ENCODE measurements at places on chromosomes 2 and 18.

DNA sequence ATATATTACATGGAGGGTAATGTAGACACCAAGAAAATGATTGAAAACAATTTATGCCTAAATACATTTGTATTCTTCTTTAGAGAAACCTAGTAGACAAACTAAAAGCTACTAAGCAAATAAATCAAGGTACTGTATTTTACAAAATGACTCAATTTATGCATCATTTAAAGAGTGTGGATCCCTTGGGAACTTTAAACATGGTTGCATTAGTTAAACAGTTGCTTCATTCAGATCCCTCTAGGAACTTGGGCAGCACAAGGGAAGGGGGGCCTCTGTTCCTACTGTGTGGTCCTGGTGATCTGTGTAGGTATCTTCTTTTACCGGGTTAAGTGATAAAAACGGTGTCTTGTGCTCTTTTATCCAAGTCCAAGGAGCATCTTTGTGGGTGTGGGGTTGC, 31.5 kb upstream of the ATP8B1 start:
- no peak for DNase-seq

GRCh38 chr2:237671466-237672138, 44.2 kb downstream of the LRRFIP1 start:
- no peak for DNase-seq

GRCh38 chr2:113770929-113771328, 14.5 kb upstream of the SLC35F5 start:
- no peak for DNase-seq

DNA sequence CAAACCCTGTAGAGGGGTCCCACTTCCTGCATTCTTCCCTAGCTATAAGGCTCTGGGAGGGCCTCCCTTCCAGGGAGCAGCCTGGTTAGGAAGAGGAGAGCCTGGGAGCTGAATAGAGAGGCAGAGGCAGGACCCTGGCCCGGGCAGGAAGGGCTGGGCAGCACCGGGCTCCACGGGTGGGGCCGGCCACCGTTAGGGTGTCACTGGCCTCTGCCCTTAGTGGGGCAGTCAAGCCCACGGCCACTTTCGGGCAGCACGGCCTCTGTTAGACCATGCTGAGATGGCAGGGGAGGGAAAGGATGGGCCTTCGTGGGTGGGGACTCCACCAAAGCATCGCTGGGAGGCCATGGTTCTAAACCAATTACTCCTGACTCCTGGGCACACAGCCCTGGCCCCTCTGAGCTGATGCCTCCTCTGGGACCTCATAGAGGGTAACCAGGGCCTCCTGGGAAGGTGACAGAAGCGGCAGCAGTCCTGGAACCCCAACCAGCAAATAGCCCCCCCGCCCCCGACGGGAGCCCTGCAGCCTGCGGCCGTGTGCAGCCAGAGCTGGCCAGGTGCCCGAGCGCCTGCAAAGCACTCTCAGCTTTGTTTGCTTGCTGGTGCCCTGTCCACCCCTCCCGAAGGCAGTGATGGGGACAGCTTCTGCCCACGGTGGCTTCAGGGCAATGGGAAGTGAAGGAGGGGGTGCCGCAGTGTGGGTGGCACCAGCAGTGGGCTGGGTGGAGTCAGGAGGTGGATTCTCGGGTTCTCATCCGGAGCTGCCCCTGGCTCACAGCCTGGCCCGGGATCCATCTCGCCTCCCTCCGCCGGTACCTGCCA, 16.3 kb upstream of the HPCAL1 start:
- DNase-seq: no peak

DNA sequence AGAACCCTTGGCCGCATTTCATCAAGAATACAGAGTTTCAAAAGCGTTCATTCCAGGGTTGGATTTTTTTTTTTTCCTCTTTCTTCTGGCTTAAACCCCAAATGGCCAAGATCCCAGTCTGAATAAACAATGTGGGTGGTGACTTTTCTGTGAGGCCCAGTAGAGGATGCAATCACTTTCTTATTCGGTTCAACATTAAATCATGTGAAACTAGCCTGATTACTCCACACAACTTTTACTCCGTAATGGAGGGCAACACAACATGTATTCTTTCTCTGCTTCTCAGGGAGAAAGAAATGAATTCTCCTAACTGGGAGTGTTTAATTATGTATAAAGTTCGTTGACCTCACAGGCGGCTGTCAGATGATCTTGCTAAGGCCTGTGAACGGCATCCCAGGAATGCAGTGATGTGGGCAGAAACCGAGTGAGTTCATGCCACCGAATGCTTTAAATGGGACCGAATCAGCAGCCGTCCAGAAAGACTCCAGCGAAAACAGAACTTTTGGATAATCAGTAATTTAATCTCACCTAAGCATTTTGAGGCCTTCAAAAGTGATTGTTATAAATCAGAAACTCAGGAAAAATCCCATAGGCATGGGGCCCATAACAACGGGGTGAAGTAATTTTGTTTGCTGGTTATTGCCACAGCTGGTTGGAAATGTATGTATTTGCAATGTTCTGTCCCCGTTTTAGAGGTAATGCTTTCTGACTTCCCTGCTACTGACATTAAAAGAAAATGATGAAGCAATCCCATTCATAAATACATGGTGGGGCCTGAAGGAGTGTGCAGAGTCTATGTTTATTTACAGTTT, 81.5 kb downstream of the BCL2 start:
- peak; percentile 92 for DNase-seq

GRCh38 chr2:173806761-173807160, 158.4 kb downstream of the SP3 start:
- peak; percentile 53 for DNase-seq

GRCh38 chr2:219199470-219200211, 6.9 kb upstream of the ZFAND2B start:
- DNase-seq: no peak

DNA sequence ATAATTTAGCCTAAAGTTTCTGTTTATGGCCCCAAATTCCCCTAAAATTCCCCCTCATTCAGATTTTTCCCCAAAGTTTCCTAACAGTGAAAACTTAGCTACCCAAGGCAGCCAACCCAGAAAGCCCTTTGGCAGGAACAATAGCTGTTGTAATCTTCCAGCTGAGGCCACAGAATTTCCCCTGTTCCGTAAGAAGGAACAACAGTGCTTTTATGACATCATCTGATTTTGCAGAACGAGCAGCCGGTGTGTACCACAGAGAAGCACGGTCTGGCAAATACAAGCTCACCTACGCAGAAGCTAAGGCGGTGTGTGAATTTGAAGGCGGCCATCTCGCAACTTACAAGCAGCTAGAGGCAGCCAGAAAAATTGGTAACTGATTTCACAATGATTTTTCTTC, 6.3 kb downstream of the TNFAIP6 start:
- DNase-seq: peak; percentile 45

- no peak for DNase-seq
Observed at GRCh38 chr2:208939852-208940251, 484.0 kb upstream of the MAP2 start.

DNA sequence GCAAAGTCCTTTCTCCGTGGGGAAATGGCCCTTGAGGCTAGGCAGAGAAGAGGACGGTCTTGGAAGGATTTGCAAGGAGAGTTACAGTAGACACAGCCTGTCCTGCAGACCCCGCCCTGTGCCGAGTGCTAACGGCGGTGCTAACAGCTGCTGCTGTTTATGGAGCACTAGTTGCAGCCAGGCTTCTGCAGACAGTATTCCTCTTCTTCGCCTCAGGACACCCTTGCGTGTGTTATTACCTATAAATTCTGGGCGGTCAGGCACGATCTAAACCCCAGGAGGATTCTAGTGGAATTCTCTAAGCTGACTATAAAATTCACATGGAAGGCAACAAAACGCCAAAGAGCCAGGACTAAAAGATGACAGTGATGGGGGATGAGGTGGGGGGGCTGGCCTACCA, 139.8 kb downstream of the GLI2 start:
- no peak for DNase-seq

GRCh38 chr2:26067980-26068507, 34.2 kb downstream of the RAB10 start:
- DNase-seq: no peak

DNA sequence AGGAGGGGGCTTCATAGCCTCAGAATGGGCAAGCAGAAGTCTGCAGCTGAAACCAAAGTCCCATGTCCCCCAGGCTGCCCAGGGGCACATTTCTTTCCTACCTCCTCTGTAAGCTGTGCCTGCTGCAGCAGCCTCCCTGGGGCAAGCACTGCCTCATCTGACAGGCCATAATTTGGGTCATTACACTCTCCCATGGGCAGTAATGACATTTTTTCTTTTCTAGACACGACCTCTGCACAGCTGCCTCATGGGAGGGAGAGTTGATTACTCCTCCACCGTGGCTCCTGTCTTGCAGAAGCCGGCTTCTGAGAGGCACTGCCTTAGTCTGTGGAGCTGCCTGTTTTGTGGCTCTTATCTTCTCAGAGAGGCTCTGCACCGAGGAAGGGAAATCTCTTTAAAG, 268.9 kb downstream of the TDRD15 start:
- no peak for DNase-seq

DNA sequence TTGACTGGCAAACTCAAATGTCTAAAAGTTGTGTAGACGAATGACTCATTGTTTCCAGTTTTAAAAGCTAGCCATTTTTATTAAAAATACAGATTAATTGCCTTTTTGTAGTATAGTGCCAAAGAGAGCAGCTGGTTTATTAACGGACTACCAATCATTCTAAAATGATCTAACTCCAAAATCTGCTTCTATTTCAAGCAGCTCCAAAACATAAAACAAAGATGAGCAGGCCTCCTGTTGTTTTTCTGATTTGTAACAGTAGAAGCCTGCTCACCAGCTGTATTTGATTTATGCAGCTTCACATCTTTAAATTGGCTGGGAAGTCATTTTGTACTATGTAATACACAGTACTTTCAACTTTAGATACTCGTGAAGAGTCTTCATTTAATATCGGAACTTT, 171.8 kb downstream of the UBR3 start:
- peak; percentile 70 for DNase-seq

DNA sequence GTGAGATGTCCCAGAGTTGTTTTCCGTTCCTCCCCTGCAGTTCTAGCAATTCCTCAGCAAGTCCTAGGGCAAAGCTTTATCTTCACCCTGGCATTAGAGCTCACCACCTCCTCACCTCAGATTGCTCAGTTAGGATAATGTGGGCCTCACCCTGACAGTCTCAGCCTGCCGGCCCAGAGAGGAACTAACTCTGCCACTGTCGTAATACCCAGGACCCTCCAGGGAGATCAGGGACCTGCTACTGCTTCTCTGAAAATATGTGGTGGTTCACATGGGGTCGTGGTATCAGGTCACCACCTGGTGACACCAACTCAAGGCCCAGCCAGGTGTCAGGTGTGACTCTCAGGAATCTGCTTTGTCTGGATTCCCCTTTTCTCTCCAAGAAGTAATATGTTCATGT, 120.7 kb downstream of the FEZ2 start:
- DNase-seq: no peak

GRCh38 chr2:42195559-42195958, 26.4 kb downstream of the EML4 start:
- peak; percentile 70 for DNase-seq

DNA sequence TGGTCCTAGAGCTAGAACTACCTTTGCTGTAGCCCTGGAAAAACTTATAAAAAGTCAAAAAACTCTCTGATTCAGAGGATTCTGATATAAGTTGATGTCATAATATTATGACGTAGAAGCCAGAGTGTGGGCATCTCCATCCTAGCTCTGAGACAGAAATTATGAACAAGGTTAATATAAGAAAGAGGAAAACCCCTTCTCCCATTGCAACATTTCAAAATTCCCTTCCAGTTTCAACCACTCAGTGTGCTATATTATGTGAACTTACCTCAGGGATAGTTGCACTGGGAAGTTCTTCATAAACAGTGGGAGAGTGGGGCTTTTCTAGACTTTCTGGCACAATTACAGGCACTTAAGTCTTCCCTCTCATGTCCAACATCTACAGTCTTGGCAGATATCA, 171.6 kb downstream of the PIK3C3 start:
- no peak for DNase-seq

GRCh38 chr2:57049273-57049672, 865.5 kb downstream of the CCDC85A start:
- DNase-seq: no peak

DNA sequence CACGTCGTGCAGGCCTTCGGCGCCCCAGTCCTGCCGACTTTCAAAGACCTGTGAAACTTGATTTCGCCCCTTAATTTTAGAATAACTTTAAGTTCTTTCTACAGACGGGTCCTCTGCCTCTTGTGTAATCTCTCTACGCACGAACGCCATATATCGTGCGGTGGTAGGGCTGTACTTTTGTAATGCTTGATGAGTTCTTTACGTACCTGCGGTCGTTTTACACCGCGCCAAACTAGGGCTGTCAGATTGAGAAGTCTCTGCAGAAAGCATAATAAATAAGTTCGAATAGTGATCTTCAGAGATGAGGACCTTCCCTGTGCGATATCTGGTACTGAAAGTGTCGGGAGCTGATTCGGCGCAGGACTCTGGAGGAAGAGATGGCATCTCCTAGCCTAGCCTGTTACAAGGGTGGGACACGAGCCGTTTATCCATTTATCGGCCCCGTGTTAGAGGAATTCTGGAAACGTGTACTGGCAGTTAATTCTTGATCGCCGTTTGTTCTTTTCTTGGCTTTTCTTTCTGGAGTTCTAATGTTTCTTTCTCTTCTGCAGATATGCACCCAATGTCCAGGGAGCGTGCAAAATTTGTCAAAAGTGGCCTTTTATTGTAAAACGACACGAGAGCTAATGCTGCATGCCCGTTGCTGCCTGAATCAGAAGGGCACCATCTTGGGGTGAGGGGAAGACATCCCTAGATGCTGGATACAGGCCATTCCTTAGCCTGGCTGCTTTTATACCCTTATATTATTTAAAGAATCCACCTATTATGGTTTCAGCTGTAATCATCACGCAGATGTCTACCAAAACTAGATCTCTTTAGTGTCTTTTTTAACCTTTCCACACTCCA, 781 bp upstream of the SLC5A6 start:
- DNase-seq: peak; percentile 86

GRCh38 chr2:55056024-55056521, 5.8 kb upstream of the RTN4 start:
- peak; percentile 61 for DNase-seq

DNA sequence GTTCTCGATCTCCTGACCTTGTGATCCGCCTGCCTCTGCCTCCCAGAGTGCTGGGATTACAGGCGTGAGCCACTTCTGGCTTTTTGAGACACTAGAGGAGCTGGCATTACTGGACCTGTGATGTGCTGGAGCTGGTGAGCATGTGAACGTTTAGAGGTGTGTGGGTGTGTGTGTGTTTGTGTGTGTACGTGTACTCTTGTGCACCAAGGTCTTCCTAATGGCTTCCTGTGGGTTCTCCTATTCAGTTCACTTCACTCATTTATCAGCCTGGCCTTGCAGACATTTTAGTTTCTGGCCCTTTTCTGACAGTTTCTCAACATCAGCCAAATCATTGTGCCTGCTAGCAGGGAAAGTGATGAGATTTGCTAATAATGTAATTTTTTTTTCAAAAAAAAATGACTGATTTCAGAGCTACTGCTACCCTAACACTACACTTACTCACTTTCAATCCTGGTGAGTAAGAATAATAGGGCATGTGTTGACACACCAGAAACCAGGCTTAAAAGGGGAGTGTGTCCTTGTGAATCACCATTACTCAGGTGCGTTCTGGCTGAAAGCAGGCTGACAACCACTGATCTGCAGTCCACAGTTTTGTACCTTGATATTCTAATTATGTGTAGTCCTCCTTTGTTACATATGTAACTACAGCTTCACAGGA, 41.0 kb upstream of the ACTR3 start:
- no peak for DNase-seq
